CD4-positive, alpha-beta T cell (primary cell): ENCODE measurements at places on chromosomes 4 and X.

- no peak for DNase-seq
Measured at GRCh38 chrX:150610043-150610442, 41.6 kb downstream of the MTM1 start.

DNA sequence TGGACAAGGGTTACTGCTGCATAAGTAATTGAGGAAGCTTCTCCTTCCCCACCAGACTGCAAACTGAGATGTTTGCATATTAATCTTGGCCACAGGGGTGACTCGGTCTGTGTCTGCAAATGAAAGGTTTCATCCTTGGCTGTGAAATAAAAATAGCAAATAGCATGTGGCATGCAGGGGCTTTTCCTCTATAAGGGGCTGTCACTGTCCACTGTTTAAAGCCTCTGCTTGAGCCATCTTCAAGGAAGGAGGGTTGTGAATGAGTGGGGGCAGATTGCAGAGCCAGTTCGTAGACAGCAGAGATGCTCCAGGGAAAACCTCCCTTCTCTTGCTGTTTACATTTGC lies 33.3 kb downstream of the TMSB4X start:
- DNase-seq = no peak

GRCh38 chrX:41982953-41983352 lies 59.6 kb upstream of the CASK start:
- no peak for DNase-seq

DNA sequence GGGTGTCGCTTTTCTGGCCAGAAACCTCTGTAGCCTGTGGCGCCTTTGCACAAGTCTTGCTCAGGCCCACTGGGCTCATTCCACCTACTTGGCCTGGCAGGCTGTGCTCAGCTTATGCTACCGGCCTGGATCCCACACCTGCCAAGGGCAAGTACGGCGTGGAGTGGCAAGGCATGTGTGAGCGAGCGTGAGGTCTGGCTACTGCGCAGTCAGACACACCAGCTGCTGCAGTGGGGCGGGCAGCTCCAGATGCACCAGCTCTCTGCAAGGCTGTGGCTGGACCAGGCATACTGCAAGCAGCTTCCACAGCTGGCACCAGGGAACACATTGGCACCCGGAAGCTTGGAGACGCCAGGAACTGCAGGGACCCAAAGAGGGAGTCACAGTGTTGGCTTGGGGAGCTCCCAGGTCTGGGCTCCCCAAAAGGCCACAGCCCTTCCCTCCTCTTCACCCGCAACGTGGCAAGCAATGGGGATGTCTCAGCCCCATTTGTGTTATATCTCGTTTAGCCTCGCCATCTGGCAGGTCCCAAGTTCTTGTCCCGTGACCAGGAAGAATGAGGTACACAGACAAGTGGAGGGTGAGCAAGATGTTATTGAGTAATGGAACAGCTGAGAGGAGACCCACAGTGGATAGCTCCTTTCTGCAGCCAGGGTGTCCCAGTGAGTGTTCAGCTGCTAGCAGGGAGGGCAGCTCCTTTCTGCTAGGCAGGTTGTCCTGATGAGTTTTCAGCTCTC lies 3.8 kb upstream of the FBXW7 start:
- DNase-seq = no peak

DNA sequence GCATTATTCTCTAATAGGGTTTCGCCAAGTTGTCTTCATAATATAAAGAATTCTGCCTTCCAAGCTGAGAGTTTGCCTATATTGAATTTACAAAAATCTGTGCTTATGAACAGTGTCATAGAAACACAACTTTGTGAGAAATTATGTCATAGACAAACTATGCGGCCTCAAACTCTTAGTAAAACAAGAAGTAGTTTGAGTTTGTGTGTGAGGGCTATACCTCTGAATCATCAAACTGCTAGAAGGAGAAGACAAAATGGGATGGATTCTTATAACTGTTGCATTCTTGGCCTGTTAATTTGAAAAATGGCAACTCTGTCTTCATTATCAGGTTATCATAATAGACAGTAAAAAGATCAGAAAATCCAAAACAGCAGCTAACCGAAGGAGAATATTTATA lies 46.1 kb upstream of the NAP1L5 start:
- DNase-seq = no peak

DNA sequence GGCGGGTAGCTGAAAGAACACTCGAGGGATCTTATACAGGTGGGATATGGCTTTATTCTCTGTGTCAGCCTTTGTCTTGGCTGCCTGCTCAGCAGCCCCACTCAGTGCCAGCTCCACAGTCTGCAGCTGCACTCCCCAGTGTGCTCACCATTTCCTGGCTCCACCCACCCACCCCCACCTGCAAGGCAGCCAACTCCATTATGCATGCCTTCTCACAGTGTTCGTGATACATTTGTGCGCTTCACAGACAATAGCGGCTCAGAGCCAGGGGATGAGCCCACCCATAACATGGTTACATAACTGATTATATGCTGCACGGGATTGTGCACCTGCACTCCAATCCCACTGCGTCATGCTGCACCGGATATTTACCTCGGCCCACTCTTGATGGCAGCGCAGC lies 8.8 kb upstream of the TMEM128 start:
- no peak for DNase-seq

DNA sequence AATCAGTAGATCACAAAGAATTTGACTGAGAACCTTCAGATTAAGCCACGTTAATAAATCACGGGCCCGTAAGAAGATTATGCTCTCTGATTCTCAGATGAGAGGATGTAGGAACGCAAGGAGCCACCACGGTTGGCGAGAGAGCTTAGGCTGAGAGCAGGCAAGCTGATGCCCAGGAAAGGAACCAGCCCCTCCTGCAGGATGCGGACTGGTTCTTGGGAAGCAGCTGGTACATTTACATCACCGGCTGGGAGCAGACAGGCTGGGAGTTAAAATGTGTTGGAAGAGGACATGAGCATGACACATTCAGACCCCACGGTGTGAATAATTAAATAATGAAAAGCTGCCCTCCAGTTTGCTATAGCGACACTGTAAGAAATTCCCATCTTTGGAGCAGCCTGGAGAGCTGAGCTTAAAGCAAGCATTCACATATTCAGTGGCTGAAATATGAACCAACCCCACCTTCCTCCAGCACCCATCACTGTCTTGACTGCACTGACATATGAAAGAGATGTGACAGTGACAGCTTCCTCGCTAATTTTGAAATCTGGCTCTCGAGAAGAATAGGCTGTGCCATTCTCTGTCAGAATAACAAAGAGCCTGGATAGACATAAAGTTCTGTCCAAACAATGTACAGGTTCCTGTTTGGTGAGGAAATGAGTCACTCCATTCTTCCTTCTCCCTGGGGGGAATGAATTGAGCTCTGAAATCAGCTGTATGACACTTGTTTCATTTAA lies 33.1 kb downstream of the LNX1 start:
- no peak for DNase-seq

DNA sequence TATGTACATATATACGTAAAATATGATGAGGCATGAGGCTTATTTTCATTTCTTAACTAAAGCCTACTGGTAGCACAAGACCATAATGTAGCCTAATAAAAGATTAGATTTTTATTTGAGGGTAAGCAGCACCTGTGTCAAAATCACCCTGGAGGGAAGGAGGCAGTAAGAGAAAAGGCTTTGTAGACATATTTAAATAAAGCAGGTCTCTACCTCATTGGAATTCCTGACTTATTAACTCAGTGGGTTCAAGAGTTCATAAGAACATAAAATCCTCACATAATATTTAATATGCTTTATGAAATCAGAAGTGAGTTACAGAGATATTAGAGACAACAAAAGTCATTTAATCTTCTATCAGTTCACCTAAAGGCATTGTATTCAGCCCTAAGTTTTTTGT lies 261.6 kb upstream of the ANKRD50 start:
- no peak for DNase-seq

- DNase-seq = no peak
Measured at GRCh38 chr4:142595222-142595871, 250.8 kb downstream of the INPP4B start.

GRCh38 chr4:135476272-135476671 lies 1274.7 kb upstream of the PABPC4L start:
- DNase-seq = no peak

DNA sequence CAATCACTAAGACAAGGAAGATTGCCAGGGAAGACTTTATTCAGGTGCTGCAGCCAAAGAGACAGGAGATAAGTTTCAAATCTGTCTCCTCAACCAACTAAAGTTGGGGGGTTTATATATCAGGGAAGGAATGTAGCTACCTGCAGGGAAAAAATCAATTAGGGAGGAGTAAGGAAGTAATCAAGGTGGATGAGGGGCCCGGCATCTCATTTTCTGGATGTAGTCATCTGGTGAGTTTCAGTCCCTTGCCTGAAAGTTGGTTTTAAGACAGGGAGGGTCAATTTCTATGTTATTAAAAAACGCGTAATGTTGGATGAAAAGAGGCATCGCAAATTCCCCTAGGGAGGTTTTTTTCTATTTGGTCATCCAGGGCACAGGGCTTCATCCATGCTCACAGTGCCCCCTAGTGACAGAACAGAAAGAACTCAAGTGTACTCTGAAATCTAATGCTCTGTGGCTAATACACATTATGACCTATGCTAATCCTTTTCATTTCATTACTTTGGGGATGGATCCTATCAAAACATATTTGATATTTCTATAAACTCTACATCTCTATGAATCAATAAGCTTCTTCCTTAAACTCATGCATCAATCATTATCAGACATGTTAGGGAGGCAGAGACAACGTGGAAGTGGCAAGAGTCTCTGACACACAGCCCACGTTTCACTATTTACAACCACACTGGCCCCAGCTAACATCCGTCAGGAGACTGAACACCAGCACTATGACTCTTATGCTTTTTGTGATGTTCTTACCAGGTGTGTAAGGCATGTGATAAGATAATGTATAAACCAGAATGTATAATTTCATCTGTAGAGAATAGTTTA lies 1577.0 kb upstream of the TENM3 start:
- no peak for DNase-seq

DNA sequence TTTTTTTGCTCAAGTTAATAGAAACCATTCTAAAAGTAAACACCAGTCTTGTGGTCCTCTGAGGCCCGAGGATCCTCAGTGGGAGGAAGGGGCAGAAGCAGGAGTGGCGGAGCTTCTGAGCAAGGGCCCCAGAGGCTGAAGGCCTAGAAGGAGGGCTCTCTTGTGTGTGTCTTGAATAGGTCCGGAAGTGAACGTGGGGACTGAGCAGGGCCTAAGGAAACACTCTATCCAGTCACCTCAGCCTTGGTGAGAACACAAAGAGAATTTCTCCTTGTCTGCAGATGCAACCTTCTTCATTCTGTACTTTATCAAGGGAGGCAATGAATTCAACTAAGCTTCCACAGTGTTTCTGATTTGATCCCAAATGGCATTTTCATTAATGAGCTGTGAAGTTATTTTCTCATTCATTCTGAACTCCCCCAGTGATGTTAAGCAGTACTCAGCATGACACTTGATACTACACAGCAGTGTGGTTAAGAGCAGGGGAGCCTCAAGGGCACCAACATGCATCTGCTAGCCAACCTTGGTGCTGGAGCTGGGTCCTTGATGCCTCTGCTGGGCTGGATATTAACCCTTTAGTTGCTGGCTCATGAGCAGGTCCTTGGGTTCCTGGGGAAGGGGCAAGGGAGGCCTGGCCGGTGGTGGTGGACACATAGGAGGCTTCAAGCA lies 64.7 kb downstream of the RBM47 start:
- no peak for DNase-seq

- no peak for DNase-seq
Measured at GRCh38 chrX:19728915-19729314, 158.5 kb downstream of the SH3KBP1 start.

GRCh38 chr4:39305912-39306677 lies 60.1 kb downstream of the RFC1 start:
- DNase-seq = no peak

- no peak for DNase-seq
Measured at GRCh38 chr4:128322986-128323385, 35.4 kb upstream of the PGRMC2 start.

DNA sequence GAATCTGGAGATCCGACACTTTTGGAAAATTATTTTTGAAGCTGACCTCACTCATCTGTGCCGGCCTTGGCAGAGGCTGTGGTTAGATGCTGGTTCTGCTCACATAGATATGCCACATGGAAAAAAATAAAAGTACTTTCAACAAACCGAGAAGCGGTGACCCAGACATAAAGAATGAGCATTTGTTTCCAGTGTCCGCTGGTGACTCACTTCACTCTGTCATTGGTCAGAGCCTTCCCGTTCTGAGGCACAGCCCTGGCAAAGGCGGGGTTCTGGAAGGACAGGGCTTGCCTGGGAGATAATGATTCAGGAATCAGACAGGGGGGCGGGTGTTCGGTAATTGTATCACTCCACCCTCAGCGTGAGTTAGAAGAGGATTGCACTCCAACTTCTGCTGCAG lies 172.4 kb upstream of the MXRA5 start:
- DNase-seq = no peak

DNA sequence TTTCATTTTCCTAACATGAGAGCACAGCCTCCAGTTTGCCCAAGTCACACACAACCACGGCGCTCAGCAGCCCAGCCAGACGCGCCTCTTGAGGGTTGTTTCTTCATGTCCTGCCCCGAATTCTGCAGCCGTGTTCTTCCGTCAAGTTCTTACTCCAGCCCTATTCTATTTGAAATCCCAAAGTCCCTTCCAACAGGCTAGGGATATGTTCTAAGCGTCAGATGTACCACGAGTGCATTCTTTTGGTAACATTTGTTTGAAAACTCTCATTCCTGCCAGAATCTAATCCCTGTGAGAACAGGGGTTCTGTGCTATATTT lies 23.1 kb downstream of the ACSL1 start:
- no peak for DNase-seq

- DNase-seq = no peak
Measured at GRCh38 chr4:170750519-170750918, 660.8 kb upstream of the AADAT start.

- no peak for DNase-seq
Measured at GRCh38 chr4:154067786-154068185, 278.9 kb upstream of the SFRP2 start.

DNA sequence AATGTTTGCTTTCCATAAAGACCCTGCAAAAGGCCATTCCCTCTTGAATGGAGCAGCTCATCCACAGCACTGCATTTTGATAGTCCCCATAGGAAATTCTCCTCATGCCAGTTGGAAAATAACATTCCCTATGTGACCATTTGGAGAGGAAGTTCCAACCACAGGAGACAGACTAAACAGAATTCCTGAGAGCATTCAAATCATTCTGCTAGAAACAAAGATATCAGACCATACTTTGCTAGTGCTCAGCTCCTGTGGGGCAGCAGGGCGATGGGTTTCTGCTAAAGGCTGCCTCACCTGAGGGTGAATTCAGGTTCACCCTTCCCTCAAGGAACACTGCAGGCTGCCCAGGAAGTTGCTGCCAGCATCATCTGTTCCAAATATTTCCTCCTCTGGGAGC lies 58.8 kb downstream of the LNX1 start:
- no peak for DNase-seq

GRCh38 chrX:24480400-24480865 lies 15.3 kb downstream of the PDK3 start:
- no peak for DNase-seq

- DNase-seq = no peak
Measured at GRCh38 chrX:104482757-104483156, 83.2 kb upstream of the IL1RAPL2 start.

DNA sequence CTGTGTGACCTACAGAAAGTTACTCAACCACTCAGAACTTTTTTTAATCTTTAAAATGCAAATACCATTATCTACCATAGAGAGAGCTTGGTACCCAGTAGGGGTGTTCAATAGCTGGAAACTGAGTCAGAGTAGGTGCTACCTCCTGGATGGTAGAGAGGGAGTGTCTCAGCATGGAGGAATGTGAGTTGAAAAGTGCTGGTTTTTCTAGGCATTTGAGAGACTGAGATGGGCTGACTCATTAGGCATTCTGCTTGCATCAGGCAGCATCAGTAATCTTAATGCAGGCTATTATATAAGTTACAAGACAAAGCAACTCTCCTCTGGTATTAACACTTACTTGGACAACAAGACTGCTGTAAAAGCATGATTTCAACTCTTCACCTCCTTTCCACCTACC lies 70.9 kb upstream of the ARHGEF9 start:
- DNase-seq = no peak
